ENCODE measurements at places on chromosomes 6 and 20.

DNA sequence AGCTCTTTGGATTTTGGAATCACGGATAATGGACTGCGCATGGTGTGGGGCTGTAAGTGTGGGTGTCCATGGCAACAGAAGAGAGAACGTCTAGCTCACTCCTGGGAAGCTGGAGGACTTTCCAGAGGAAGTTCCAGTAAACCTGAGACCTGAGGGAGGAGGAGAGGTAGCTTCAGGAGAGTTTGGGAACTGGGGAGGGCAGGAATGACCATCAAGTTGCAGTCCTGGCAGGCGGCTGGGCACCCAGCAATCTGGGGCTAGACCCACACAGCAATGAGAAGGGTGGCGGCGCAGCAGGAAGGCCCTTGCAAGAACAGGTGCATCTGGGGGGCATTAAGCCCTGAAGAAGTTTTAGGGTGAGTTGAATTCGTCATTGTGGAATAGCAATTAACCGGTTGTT lies 95.9 kb downstream of the FOXC1 start:
- DNase-seq = no peak

- DNase-seq = no peak
Observed at GRCh38 chr20:52103335-52103912, 88.2 kb downstream of the ZFP64 start.

- DNase-seq = no peak
Observed at GRCh38 chr6:20819774-20820400, 285.6 kb downstream of the CDKAL1 start.

GRCh38 chr20:17939622-17940223 lies 28.9 kb downstream of the SNX5 start:
- no peak for DNase-seq

- no peak for DNase-seq
Observed at GRCh38 chr6:6932341-6932740, 175.4 kb upstream of the RREB1 start.

GRCh38 chr6:53119772-53120409 lies 28.8 kb downstream of the GCM1 start:
- DNase-seq = peak; percentile 65

- no peak for DNase-seq
Observed at GRCh38 chr6:90177544-90178383, 118.9 kb downstream of the BACH2 start.

DNA sequence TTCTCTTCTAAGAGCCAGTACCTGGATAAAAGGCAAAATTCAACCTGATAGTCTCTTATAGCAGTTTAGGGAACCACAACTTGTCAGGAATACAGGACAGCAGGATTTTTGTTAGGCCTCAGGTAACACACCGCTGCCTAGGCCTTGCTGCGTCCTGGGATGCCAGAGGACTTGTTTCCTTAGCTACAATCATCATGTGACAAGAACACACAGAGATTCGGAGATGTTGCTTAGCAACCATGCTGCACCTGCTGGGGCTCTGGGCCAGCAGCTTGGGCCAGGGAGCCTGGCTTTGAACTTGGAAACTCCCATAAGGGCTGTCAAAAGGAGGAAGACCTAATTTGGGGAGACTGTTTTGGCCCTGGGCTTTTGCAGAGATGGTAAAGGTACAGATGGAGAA lies 36.1 kb upstream of the CHD6 start:
- DNase-seq = peak; percentile 14

GRCh38 chr6:12719017-12719416 lies 2.5 kb downstream of the PHACTR1 start:
- DNase-seq = no peak

DNA sequence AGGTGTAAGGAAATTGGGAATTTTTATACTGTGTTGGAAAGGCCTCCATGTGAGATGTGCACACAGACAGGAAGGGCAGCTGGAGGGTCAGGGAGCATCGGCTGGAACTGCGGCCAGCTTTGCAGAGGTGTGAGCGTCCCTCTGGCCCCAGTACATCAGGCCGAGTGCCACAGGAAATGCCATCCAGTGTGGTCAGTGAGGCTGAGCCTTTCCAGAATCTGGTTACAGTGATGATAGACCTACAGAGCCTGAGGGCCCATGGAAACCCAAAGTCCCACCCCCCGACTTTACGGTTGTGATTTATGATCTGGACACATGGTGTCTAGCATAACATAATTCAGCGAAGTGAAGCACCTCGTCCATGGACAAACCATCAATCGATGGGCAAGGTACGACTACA lies 137.3 kb upstream of the PDE10A start:
- DNase-seq = no peak

DNA sequence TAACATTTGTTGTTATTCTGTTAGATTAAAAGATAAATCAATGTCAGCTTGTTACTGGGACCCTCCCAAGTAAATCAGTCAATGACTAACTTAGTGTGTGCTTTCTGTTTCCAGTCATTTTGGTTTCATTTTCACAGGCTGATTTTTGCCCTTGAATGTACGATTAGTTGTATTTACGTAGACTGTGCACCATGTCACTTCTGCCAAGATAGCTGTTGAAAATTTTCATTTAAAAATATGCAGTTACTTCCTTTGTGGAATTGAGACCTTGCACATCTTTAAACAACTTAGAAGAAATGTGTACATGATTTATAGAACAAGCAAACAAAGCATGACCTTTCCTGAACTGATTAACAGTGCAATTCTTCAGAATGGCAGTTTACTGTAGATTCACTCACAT lies 944.8 kb upstream of the CITED2 start:
- no peak for DNase-seq

DNA sequence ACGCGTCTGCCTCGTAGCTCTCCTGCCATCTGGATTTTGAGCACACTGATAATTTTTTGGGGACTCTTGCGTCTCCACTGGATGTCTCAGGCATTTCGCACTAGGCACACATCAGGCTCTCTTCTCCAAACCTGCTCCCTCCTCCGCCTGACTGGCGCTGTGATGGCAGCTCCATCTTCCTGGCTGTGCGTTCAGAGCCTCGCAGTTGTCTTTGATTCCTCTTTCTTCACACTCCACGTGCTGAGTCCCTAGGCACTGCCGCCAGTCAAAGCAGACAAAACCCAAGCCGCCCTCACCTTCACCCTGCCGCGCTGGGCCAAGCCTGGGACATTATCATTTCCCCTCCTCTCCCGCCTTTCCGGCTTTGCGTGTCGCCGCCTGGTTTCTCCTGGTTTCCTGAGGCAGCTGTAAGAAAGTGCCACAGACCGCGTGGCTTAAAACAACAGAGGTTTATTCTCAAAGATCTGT lies 778 bp downstream of the PSMG4 start:
- peak; percentile 51 for DNase-seq

- DNase-seq = peak; percentile 80
Observed at GRCh38 chr6:148559848-148560433, 186.9 kb upstream of the UST start.

DNA sequence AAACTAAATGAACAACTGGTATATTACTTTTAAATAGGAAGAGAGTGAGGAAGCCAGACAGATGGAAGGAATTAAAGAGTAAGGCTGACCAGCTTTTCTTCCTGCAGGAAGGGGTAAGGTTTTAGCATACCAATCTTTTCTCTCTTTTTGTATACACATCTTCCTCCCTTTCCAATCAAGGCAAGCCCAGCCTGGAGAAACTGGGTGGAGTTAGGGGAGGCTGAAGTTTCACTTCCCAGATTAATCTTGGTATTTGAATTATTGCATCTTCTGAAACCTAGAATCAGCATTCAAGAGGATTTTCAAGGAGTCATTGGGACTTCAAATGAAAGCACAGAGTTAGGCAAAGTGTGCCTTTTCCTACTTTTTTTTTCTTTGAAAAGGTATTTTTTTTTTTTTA lies 33.1 kb downstream of the TMEM14A start:
- DNase-seq = no peak

DNA sequence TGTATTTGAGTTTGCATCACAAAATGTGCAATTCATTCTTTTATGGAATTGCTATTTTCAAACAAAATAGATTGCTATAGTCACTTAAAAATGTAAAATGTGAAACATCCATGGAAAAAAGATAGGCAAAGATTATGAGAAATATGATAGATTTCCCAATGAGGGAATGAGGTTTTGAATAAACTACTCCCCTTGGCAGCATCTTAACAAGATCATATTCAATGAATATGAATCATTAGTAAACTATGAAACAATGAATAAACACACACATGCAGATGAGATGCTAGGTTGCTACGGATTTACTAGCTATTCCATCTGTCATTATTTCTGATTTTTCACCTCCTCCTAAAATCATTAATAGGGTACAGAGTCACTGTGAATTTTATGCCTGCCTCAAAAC lies 401.8 kb downstream of the PHF3 start:
- DNase-seq = no peak

DNA sequence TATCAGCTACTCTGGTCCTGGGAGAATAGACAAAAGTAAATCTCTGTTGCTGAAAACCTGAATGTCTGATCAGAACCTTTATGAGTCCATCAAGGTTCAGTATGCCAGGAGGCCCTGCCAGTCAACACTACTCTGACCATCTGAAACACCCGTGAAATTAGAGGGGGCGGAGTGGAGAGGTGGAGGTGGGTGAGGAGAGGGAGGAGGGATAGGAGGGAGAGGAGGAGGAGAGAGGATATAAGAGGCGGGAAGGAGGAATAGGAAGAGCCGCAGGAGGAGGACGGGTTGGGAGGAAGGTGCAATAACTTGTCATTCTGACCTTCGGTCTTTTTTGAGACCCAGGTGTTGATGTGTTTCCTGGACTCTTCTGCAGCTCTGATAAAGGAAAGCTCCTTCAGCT lies 8.0 kb downstream of the SERPINB9 start:
- DNase-seq = no peak

DNA sequence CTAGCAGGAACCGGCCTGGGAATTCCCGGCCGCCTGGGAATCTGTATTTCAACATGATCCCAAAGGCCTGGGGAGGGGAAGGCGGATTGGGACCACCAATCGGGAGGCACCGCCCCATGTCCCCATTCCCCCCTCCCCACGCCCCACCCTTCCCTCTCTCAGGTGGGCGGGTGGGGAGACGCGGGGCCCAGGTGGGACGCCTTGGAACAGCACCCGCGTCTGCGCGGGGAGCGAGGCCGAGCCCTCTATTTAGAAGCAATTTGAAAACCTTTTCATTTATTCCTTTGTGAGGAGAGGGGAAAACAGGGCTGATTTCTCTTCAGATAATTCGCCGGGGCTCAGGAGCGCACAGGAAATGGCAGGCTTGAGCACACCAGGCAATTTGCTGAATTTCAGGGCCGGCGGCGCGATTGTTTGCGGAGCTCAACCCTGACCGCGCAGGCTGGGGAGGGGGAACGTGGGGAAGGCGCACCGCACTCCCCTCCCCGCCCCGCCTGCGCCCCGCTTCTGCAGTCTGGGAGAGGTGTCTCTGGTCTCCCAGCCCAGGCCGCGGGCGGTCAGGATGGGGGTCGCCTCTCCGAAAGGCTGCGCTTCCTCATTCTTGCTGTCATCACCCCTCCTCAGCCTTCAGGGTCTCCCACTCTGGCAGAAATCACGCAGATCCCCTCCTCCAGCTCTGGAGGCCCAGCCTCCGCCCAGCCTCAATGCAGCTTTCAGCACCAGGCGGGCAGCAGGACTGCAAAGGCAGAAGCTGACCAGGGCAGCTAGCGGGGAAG lies 170.0 kb downstream of the GRM4 start:
- no peak for DNase-seq

DNA sequence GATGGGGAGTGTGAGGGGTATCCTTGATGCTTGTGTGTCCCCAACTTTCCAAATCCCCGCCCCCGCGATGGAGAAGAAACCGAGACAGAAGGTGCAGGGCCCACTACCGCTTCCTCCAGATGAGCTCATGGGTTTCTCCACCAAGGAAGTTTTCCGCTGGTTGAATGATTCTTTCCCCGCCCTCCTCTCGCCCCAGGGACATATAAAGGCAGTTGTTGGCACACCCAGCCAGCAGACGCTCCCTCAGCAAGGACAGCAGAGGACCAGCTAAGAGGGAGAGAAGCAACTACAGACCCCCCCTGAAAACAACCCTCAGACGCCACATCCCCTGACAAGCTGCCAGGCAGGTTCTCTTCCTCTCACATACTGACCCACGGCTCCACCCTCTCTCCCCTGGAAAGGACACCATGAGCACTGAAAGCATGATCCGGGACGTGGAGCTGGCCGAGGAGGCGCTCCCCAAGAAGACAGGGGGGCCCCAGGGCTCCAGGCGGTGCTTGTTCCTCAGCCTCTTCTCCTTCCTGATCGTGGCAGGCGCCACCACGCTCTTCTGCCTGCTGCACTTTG lies at the start of gene TNF:
TNF (plus strand) TSS at position 231 of the 567 bp plus-strand sequence; CDS start at position 408, 177 bp downstream.
- no peak for DNase-seq

DNA sequence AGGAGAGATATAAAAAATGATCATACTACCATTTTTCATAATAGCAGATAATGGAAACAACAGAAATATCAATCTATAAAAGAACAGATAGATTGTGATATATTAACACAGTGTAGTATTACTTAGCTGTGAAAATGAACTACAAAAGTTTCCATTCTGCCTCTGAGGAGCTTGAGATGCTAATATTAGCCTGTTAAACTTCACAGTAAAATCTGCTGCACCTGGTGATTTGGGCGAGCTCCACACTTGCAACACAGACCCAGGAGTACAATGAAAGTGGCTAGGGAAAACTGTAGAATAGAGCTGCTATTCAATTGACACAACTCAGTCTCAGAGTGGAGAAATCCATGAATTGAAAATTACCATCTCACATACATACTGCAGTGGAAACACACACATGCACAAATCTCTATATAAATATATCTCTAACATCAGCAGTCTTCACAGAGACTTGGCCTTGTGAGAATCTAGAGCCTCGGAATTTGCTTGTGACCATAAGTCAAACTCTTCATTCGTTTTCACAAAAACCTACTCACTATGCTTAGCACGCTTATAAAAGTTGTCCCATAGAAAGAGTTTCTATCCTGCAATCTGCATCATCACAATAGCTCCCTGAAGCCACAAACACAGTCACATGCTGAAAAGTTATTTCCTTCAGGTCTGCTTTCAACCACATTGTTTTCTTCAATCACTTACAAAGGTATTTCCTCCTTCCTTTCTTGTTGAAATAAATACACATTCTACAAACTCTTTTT lies 133.0 kb downstream of the PAK5 start:
- DNase-seq = no peak

DNA sequence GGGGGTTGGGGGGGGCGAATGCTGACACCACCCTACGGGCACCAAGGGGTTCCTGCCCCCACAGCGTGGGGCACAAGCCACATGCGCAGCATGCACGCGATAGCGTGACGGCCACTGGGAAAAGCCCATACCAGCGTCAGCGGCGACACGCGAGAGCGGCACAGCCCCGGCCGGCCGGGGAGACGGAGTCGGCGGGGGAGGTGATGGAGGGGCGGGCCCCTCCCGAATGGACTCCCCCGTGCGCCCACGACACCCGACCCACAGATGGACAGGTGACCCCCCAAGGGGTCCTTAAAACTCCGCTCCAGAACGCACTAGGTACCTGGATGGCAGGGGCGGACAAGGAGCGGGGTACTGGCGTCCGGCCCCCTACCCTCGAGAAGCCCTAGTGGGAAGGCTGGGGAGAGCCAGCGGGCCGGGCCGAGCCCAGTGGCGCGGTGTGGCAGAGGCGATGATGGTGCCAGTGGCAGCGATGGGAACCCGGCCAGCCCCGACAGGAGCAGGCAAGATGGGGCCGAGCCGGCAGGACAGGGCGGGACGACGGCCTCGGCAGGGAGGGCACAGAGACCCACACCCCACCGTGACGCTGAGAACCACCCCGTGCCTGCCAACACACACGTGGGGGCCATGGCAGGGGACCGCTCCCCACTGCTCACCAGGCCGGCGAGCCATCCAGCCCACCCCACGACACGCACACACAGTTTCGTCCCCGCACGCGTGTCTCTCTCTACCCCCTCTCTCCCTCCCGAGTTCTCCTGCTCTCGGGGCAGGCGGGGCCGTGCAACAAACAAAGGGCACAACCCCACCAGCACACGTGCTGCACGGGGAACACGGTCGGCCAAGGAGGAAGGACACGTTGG lies 1959.8 kb upstream of the DEFB115 start:
- DNase-seq = no peak

GRCh38 chr6:20402092-20402341 lies 338 bp downstream of the E2F3 start:
- DNase-seq = no peak
